Activated CD8-positive, alpha-beta memory T cell treated with anti-CD3 and anti-CD28 coated beads, Interleukin-2, amount 10 ng/mL, durations not matched to agents 7 days and 5 days (primary cell): ENCODE measurements at places on chromosomes 5 and 9. TPM values are rescaled to one million over a fixed set of nuclear protein-coding genes. Genes with fewer than 3 reads are reported as not detected.

GRCh38 chr9:111231801-111232580 lies 98.0 kb downstream of the OR2K2 start:
- DNase-seq = no peak

The RUSC2 gene
- 0.99 TPM for total RNA-seq

The MRPS30 gene
- 37.9 TPM for total RNA-seq

- no peak for DNase-seq
Measured at GRCh38 chr9:37760416-37761161, 7.0 kb downstream of the TRMT10B start.

- DNase-seq = peak; percentile 45
Measured at GRCh38 chr5:7745882-7746610, 104.9 kb downstream of the CFAP90 start.

DNA sequence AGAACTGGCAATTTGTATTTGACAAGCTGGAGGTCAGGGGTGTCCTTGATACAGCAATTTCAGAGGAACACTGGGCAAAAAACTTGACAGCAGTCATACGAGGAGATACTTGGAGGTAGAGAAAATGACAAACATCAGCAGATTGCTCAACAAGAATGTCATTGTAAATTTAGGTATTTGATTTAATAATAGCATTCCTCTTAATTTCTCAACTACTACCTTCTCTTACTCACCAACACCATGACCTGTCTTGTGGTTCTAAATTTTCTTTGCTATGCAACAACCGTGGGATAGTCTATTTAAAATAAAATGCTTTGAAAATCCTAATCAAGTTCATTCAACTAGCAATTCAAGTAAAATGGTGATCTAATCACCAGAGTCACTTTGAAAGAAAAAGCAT lies 128.4 kb downstream of the DNAH5 start:
- no peak for DNase-seq

DNA sequence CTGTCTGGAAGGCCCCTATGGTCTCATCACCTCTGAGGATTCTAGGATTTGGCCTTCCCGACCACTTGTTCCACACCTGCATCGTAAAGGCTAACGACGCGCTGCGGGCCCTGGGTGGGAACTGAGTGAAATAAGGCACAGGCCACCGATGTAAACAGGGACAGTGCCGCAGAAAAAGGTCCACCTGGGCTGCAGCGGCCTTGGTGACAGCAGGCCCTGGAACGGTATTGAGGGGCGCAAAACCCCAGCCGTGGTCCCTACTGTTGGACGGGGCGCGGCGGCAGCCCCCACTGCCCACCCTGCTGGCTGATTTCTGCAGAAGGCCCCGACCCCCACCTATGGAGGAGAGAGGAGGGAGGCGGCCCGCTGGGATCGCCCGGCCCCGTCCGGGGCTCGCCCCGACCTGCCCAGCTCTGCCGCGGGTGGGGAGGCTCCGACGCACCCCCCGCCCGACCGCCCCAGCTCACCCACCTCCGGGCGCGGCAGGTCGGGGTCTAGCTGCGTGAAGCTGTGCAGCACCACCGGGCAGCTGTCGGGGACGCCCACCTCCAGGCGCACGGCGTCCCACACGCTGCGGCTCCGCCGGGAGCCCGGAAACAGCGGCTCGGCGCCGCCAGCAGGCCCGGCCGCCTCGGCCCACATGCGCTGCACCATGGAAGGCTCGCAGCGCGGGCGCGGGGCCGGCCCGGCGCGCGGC lies 391 bp downstream of the RALGDS start:
- DNase-seq = no peak

The CEP72 gene
- 40.5 TPM for total RNA-seq

GRCh38 chr9:102237520-102237919 lies 499.1 kb upstream of the GRIN3A start:
- DNase-seq = no peak

GRCh38 chr9:15977438-15977837 lies 424.6 kb downstream of the CCDC171 start:
- DNase-seq = no peak

GRCh38 chr9:85156652-85157051 lies 487.1 kb downstream of the NTRK2 start:
- no peak for DNase-seq

- no peak for DNase-seq
Measured at GRCh38 chr5:31867219-31867618, 228.3 kb downstream of the PDZD2 start.

DNA sequence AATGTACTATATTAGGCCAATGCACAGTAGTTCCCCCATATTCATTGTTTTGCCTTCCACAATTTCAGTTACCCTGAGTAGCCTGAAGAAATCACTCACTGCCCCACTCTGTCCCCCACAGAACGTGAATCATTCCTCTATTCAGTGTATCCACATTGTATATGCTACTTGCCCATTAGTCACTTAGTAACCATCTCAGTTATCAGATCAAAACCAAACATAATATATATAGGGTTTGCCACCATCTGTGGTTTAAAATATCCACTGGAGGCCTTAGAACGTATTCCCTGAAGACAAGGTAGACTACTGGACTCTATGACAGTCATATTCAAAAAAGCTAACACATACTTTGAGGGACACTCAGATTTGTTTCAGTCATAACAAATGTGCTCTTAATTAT lies 465.7 kb upstream of the RGMB start:
- DNase-seq = no peak

GRCh38 chr9:84841931-84842330 lies 172.4 kb downstream of the NTRK2 start:
- DNase-seq = no peak

DNA sequence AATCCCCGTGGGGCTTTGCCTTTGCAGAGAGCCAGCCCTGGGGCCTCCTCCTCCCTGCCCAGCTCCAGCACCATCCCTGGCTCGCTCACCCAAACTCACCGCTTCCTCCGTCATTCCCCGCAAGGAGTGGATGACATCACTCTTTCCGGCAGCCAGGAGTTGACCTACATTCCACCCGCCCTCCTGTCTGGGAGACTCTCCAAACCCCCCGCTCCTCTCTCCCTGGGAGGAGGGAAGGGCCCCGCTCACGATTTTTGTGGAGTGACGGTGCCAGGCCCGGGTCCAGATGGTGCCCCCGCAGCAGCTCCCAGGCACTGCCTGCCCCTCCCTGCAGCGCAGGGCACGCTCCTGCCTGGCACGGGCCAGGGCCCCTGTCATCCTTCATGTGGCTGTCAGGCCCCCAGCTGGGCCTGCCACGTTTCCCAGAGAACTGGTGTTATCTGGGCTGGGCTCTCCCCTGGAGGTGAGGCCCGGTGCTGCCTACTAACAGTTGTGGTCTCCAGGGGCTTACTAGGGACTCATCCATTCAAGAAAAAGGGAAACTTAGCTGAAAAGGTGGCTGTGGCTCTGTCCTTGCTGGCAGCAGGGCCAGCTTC lies 52.3 kb downstream of the NTNG2 start:
- DNase-seq = no peak

GRCh38 chr5:68725905-68726683 lies 367.7 kb upstream of the SLC30A5 start:
- DNase-seq = no peak

The GRXCR2 gene
- total RNA-seq = not detected

- DNase-seq = no peak
Measured at GRCh38 chr9:109110329-109111021, 9.3 kb downstream of the TMEM245 start.

The SPATA31E1 gene
- not detected for total RNA-seq

DNA sequence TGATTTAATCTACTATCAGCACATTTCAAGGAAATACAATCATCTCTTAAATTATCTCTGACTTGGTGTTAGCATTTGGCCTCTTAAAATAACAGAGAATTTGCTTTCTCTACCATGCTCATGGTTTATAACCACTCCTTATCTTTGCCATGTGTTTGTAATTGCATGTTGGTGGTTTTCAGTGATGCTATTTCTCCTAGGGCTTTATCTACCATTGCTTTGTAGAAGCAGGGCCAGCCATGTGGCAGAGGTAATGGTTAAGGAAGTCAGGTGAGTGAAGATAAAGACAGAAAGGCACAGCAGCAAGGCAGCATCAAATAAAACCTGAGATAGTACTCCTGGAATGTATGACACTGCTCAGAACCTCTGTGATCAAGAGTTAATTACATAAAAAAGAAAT lies 206.2 kb downstream of the FER start:
- no peak for DNase-seq

- DNase-seq = no peak
Measured at GRCh38 chr9:134040781-134041648, 15.7 kb downstream of the BRD3OS start.

- DNase-seq = no peak
Measured at GRCh38 chr5:79800979-79801827, 111.6 kb downstream of the CMYA5 start.

The PSMD5 gene
- 53.6 TPM for total RNA-seq

- no peak for DNase-seq
Measured at GRCh38 chr5:105836268-105836667, 1834.5 kb downstream of the EFNA5 start.

The SPATA31A3 gene
- total RNA-seq = not detected

- peak; percentile 64 for DNase-seq
Measured at GRCh38 chr5:68460147-68460798, 244.7 kb downstream of the PIK3R1 start.

DNA sequence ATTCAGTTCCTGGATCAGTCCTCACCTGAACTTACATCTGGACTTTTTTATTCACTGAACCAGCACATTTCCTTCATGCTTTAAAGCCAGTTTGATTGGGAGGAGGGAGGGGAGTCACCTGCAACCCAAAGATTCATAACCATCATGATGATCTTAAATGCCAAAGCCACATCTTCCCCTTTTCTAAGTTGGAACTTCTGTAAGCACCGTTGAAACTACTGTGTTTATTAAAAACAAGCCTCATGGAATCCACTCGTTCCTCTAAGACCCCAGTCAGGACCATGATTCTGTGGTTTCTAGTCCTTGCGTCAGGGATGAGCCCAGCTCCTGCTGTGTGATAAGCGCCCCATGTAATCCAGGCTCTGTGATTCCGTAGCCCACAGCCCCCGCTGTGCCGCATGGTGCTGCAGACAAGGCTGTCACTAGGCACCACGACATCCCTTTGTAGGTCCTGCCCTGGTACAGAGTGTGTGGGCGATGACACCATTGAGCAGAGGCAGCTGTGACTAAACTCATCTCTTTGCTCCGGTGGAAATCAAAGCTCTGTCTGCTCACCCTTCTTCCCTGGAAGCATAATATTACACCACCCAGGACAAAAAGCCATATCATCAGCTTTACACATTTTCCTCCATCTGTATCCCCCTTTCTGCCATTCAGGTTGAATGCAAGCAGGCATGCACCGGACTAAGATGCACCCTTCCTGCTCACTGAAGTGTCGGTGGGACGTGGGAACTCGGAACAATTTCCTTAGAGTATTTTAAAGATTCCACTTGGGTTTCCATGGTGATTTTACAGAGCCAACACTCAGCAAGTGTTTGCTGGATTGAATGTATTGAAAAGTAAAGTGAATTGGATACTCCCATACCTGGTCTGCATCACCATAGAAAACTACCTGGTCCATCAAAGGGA lies 132.0 kb upstream of the FSTL4 start:
- DNase-seq = peak; percentile 31

- DNase-seq = no peak
Measured at GRCh38 chr5:38660194-38660668, 103.8 kb upstream of the LIFR start.

DNA sequence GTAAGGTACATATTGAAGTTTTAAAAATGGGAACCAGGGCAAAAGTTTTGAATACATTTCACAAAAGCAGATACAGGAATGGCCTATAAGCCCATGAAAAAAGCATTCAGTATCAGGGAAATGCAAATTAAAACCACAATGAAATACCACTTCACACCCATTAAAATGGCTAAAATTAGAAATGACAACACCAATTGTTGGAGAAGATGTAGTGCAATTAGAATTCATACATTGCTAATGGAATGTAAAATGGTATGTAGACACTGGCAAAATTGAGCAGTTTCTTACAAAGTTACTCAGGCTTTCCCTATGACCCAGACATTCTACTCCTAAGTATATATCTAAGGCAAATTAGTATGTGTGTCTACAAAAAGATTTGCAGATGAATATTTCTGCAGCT lies 34.2 kb downstream of the CDC14B start:
- DNase-seq = no peak

GRCh38 chr5:82276800-82277612 lies 1.1 kb downstream of the RPS23 start:
- no peak for DNase-seq

The ACTBL2 gene
- not detected for total RNA-seq

DNA sequence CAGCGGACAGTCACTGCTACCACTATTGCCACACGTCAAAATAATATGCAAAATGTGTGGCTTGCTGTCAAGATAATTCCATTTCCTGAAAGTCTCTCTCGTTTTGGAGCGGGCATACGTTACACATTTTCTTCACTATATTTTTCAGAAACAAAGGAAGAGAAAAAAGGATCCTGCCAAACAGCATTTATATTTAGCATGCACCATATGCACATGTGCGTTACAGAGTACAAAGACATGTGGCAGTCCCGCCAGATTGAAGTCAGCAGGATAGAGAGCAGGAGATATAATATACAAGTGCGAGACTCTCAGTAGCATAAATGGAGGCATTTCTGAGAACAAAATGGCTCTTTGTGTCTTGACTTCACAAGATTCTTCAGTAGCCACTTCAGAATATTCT lies 221.6 kb upstream of the KIF2A start:
- DNase-seq = no peak

GRCh38 chr9:132937463-132937901 lies 6.9 kb downstream of the TSC1 start:
- DNase-seq = no peak

- no peak for DNase-seq
Measured at GRCh38 chr9:123369296-123369695, 13.3 kb downstream of the CRB2 start.

- no peak for DNase-seq
Measured at GRCh38 chr5:113902917-113903660, 389.6 kb downstream of the YTHDC2 start.

GRCh38 chr5:124519396-124519795 lies 227.0 kb downstream of the ZNF608 start:
- no peak for DNase-seq

DNA sequence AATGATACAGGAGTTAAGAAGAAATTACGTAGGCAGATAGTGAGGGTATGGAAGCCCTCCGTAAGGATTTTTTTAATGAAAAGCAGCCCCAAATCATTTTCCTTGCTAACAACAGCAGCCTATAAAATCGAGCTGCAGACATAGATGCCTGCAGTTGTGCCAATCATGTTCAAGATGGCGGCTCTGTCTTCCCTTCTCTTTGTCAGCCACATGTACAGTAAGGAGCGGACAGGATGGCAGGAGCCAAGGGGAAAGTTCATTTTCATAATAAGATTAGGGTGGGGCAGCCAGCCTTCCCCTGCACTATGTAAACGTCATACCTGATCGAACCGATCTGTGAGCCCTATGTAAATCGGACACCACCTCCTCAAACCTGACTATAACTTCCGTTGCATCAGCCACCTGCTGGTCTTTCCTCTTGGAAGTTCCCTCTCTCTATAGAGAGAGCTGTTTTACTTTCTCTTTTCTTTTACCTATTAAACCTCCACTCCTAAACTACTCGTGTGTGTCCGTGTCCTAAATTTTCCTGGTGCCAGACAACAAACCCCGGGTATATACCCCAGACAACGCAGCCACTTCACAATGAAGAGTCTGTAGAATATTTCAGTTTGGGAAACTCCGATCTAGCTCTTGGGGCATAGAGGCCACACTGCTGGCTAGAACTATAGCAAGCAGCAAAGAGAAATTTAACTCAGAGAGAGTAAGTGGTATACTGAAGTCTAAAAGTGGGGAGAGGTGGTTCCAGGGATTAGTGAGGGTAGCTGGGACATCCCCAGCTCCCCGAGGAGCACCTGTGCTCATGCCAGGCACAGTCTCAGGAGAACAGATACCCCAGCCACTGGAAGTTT lies 20.8 kb upstream of the SLC24A2 start:
- DNase-seq = no peak

The BAAT gene
- not detected for total RNA-seq
